Inflammatory macrophage (primary cell): ENCODE measurements at places on chromosomes 3 and 15.

DNA sequence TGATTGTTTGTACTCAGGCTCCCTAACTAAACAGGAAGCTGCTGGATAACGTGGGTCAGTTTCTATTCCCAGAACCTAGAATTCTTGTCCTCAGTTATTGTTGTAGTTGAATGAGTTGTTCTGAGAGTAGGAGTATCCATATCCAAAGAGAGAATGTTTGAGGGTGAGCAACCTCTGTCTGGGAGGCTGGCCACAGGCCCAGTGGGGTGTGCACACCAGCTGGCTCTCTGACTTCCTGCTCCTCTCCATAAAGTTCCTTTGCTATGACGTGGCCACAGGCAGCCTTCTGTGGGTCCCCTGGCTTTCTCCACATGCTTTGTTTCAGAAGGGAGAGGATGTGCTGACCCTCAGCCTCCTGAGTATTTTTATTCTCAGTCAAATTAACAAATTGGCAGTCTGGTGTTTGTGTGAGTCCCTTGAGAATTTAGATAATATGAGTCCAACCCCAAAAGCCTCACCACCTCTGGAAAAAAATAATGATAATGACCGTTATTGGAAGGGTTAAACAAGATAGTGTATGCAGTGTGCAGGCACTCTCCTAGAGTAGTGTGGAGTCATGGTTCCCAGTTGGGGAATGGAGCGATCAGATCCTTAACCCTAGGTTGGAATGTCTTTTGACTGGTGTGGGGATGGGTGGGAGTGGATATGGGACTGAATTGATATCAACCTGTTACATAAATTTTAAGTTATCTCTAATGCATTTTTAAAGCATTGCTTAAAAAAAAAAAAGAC, 47.6 kb upstream of the MED12L start:
- DNase-seq = no peak

GRCh38 chr15:84979651-84980050, 2.0 kb upstream of the PDE8A start:
- DNase-seq = no peak

DNA sequence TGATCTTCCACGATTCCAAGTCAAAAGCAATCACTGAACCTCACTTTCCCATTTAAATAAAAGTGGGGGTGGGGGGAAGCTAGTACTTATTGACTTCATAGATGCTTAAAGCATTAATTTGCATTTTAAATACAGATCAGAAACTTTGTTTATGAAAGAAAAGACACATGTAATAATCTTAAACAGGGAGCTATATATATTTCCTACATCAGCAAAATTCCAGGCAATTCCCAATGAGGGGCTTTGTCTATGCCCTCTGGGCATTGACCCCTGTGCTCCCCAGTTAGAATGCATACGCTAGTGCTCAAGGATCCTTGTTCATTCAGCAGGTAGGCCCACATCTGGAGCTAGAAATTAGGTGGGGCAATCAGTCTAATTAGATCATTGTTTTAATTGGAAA, 20.0 kb downstream of the SERPINI2 start:
- no peak for DNase-seq

DNA sequence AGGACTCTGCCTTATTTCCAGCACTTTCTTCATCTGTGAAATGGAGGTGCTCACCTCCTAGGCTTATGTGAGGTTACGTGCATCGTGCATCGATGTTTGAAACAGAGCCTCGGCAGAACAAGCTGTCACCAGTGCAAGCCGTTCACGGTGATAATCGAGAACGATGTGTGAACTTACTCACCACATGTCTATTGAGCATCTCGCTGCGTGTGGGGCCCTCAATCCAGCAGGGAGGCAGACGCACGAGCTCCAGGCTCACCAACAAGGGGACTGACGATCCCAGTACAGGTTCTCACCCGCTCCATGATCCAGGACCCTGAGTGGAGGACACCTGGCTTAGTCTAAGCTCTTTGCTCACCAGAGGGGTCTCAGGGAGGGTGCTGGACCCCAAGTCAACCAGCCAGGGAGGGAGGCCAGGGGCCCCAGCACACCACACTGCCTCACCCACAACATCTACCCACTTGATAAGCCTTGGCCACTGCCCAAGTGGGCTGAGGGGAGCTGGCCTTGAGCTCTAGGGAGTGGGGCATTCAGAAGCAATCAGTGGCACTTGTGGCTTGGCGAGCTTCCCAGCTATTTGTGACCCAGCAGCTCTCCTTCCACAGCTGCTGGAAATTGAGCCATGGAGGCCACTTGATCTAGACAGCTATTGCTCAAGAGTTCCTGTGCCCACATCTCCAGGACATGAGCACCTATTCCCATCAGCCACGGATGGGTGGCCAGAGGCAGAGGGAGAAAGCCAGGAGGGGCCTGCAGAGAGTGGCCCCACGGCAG, 34.4 kb upstream of the SLC6A1 start:
- DNase-seq = no peak
